Neural crest cell (in vitro differentiated cells): ENCODE measurements at places on chromosomes 12 and 14.

GRCh38 chr12:5612556-5613410 is 180.9 kb downstream of the NTF3 start:
- no peak for DNase-seq

- no peak for DNase-seq
These were observed 256.4 kb downstream of the NUAK1 start for GRCh38 chr12:105882404-105882803.

DNA sequence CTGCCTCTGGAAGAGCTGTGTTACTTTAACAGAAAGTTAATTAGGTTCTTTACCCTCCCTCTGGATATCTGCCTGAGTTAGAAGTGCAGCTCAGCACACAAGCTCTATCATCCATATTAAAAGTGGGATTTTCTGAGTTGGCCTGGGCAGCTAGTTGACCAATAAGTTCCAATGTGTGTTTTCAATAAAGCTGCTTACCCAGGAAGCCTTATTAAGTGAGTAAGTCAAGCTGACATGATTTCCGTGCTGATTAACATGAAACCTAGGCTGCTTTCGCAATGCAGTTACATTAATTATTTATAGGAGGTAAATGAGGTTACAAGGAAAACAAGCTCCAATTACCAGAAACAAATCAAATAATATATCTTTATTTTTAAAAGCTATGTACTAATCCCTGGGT is 4.8 kb downstream of the NEUROD4 start:
- no peak for DNase-seq

- DNase-seq: no peak
These were observed 5.0 kb downstream of the PSMA3 start for GRCh38 chr14:58249611-58250010.

DNA sequence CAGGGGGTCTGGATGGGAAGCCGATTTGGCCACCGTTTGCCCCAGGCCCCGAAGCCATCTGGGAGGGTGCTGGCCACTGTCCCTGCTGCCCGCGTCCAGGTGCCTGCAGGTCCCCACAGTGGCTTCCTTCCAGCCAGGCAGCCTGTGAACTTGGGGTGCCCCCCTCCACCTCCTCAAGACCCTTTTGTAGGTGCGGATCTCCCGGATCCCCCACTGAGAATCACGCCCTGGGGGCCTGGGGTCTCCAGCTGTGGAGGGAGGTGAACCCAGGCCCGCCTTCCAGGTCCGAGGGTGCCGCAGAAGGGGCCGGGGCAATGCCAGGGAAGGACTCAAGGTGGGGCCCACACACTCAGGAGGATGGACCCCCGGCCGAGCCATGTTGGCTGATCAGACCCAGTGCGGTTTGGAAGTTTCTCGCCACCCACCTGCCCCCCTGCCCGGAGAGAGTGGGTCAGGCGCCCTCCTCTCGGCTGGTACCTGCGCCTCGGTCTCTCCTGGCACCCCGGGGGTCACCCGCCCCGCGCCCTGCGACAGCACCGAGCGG is 1.7 kb downstream of the MMP17 start:
- no peak for DNase-seq

DNA sequence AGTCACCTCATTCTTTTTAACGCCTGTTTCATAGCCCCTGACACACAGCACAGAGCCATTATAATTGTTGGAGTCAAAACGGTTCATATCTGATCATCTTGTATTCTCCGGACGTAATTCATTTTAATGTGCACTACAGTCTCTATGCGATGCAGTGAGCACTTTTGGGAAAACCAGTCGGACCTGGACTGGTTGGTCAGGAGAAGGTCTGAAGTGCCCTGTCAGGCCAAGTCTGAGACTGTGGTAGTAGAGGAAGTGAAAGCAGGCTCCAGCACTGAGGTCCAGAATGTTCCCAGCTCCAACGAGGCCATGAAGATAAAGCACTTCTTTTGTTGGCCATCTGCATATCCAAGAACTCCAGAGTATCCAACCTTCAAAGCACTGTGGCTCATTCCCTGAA is 117.1 kb upstream of the NCOR2 start:
- no peak for DNase-seq

DNA sequence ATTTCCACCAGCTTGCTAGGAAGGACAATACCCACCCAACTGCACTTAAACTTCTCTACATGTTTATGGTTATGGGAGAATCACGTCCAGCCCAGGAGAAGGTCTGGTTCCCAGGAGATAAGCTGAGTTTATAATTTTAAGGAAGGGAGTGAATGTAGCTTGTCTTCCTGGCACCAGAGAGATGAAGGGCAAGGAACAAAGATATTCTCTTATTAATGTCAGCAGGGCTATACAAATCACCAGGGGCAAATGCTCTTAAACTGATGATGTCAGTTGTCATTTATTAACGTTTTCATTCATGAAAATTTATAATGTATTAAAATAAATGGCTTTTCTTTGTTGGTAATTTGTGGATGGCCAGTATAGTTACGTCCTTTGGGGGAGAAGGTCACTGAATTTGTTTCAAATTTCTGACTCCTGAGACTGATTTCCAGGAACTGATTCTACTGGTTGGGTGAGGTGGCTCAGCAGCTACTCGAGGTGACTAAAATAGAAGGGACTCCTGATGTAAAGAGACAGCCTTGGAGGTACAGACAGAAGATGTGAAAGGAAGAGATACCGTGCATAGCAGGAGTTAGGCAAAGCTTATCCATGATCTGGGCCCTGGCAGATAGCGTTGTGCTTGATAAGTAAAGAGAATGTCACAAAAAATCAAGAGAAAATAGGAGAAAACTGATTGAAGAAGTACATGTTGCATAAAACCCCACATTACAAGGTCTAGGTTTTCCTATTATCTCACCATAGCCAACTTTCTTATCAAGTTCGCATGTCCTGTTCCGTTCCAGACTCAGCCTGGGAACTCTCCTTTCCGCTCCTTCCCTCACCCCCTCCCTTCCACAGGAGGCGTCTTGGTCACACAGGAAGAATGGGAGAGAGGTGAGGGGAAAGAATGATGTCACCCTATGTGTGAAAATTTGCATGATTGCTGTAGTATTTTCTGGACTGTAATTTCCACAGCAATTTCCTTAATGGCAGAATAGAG is 367.1 kb upstream of the FAR2 start:
- DNase-seq: no peak

GRCh38 chr12:31371256-31371620 is 45.3 kb upstream of the SINHCAF start:
- no peak for DNase-seq

DNA sequence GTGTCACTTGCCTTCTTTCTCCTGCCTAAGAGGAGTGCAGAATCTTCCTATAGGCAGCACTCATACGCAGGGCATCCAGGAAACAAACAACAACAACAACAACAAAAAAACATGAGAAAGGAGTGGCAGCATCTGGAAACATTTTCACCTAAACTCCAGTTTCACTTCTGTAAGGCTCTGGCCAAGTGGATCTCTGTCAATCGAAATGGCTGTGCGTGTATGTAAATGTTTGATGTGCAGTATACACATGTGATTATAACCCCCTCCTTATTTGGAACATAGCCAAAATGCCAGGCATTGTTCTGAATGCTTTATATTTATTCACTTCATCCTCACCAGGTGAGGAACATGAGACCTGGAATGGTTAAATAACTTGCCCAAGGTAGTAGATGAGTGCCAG is 76.8 kb downstream of the COX16 start:
- DNase-seq: no peak

DNA sequence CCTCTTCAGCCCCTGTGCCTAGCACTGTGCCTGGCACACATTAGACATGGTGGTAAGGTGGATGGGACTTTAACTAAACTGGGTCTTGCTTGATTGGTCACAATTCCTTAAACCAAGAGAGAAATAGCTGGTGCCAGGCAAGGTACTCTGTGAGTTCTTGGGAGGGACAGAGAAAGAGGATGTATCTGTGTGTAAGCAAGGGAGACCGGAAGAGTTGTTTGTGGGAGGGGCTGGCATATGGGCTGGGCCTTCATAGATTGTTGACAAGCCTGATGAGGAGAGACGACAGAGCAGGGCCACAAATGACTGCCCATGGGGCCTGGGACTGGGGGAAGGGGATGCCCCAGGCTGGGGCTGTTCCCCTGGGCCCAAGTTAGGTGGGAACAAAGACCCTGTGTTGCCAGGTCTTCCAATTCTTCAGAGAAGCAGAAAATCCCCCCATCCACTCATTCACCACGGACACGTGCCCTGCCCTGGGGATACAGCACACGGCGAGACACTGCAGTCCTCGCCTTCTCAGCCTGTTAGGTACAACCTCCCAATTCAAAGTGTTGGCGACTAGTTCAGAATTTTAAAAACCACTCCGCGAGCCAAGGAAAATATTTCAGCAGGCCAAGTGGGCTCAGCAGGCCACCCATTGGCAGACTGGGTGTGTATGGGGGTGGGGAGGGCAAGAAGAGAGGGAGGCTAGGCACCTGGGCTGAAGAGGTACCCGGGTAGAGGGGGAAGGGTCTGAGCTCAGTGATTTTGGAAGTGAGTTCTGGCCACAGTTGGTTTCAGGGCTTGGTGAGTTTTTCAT is 11.4 kb upstream of the CYP46A1 start:
- no peak for DNase-seq

DNA sequence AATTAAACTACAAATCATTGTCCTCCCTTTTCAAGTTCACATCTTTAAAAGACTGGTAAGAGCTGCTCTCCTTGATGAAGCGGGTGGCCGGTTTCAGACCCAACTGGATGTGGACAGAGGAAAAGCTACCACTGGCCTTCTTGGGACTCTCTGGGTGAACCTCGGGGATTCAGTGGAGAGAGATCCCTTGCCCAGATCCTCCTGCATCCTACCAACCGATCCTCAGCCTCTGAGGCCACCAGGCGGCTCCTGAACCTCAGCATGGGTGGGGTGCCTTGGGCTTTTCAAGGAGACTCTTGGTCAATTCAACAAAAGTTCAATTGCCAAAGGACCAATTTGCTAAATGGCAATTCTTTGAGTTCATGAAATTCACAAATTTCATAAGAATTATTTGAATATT is 84.5 kb downstream of the ZFP36L1 start:
- DNase-seq: no peak

DNA sequence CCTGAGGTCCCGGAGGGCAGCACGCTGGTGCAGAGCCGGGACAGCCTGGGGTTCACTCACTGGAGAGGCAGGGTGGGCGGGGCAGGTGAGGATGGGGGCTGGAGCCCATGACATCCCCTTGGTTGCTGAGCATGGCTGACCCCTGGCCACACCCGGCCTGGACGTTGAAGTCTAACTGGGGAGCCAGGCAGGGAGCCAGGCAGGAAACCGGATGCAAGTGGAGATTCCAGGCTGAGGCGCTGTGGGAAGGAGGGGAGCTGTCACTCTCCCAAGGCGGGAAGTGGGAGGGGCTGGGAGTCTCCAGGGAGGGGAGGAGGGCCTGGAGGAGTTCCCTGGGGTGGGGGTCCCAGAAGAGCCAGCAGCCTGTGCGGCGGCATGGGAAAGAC is 7.7 kb upstream of the INF2 start:
- peak; percentile 58 for DNase-seq

GRCh38 chr12:132279184-132279889 is 50.1 kb downstream of the GALNT9 start:
- no peak for DNase-seq

DNA sequence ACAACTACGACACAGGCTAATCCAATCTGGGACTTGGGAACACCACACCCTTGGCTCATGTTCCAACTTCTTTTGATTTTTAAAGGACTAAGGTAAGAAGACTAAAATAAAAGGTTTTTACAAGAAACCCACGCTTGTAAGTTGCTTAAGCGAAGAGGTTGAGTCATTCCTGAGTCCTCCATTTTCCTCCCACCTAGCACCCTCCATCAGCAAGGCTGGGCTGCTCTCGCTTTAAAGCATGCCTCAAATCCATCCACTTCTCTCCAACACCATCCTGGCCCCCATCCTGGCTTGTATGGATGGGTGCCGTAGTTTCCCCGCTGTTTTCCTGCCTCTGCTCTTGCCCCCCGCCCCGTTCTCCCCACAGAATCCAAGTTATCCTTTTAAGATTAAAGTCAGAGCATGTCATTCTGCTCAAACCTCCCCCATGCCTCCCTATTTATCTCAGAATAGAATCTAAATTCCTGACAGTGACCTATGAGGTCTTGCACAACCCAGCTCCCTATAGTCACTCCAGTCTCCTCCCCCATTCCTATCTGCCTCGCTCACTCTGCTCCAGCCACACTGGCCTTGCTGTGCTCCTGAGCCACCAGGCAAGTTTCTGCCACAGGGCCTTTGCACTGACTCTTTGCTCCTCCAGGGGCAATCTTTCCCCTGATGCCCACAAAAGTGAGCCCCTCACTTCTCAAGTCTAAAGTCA is 34.5 kb downstream of the SCARB1 start:
- DNase-seq: no peak

DNA sequence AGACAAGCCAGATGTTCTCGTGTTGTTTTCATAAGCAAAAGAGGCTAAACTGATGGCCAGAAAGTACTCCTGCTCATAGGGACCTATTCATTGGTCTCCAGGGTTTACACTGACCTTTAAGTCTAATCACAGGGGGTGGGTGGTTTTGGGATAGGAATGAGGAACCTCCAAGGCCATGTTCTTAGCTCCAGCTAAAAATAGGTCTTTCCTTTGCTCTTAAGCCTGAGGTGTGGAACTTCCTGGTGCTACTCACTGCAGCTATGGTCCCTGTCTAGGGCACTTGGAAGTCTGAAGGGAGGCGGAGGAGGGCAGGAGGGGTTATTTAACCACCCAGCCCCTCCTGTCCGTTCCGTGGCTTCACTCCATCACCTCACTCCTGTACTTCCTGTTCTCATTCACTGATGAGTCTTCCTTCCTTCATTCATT is 18.6 kb downstream of the GPRC5A start:
- no peak for DNase-seq

GRCh38 chr14:103529383-103530365 is 678 bp downstream of the TRMT61A start:
- DNase-seq: no peak

DNA sequence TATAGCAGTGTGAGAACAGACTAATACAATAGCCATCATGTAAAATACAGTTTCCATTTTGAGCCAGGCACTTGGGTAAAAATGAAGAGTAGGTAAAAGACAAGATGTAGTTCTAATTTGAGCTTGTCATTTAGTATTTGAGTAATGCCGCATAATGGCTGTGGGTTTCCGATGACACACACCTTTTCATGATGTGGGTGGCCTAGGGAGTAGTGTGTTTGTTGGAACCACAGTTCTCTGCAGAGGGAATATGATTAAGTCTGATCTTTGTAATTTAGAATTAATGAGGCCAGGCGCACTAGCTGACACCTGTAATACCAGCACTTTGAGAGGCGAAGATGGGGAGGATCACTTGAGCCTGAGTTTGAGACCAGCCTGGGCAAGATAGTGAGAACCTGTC is 61.8 kb downstream of the RCOR1 start:
- DNase-seq: no peak

DNA sequence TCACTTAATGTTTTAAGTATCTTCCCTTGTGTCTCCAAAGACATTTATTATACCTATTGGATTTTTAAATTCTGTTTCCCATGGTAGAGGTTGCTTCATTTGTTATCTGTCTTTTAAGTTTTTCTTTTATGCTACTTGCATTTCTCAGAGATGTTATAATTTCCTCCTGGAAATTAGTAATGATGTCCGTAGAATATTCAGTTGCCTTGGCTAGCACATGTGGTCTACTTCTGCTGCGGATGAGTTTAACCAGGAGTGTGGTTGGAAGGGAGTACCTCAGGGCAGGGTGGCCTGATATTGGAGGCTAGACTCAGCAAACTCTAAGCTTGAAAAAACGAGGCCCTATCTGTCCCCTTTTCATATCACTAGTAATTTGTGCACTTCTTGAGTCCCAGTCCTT is 8.8 kb upstream of the EVL start:
- no peak for DNase-seq

- DNase-seq: no peak
These were observed 78.2 kb upstream of the STAC3 start for GRCh38 chr12:57329219-57329618.

- DNase-seq: no peak
These were observed 18.4 kb upstream of the TRIP11 start for GRCh38 chr14:92058006-92058917.
